ENCODE measurements at places on chromosomes 13 and 19. TPM values are rescaled to one million over a fixed set of nuclear protein-coding genes. Genes with fewer than 3 reads are reported as not detected.

Gene UFM1
- 68.9 TPM for total RNA-seq

Gene ZNF813
- 3.2 TPM for total RNA-seq

Gene ERICH6B
- total RNA-seq = not detected

Gene TNPO2
- total RNA-seq = 26.8 TPM

Gene TPTE2
- not detected for total RNA-seq

Gene ELF1
- 19.7 TPM for total RNA-seq

Gene THSD1
- total RNA-seq = 11.7 TPM

Gene RFPL4A
- total RNA-seq = not detected

Gene NLRP7
- not detected for total RNA-seq

Gene ZFR2
- not detected for total RNA-seq

Gene ATCAY
- total RNA-seq = not detected

Gene FUT3
- not detected for total RNA-seq

Gene FAM216B
- total RNA-seq = not detected

Gene C19orf38
- 0.15 TPM for total RNA-seq

Gene SLC1A6
- total RNA-seq = not detected

Gene IL27RA
- total RNA-seq = 4.4 TPM
